Stimulated activated CD8-positive, alpha-beta memory T cell treated with anti-CD3 and anti-CD28 coated beads, Interleukin-15, amount 100 ng/mL, for 1 hour (primary cell): ENCODE measurements at places on chromosomes 4 and X.

- DNase-seq = no peak
These were observed 114.4 kb downstream of the FRAS1 start for GRCh38 chr4:78171482-78171881.

DNA sequence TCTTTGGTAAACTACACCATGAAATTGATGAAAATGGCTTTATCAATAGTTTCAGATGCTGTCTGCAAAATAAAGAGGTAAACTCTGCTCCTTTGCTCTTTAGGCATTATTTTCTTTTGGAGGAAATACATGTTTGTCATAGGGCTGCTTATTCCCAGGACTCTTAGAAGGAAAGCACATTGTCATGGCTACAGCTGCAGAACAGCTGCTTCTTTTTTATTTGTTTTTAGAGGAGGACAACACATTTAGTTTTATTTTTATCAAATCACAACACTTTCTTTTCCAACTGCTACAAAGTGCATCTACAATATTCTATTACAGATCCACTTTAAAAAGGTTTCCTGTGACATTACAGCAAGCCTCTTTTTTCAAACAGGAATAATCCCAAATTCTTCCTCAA lies 12.7 kb upstream of the HPF1 start:
- DNase-seq = no peak

DNA sequence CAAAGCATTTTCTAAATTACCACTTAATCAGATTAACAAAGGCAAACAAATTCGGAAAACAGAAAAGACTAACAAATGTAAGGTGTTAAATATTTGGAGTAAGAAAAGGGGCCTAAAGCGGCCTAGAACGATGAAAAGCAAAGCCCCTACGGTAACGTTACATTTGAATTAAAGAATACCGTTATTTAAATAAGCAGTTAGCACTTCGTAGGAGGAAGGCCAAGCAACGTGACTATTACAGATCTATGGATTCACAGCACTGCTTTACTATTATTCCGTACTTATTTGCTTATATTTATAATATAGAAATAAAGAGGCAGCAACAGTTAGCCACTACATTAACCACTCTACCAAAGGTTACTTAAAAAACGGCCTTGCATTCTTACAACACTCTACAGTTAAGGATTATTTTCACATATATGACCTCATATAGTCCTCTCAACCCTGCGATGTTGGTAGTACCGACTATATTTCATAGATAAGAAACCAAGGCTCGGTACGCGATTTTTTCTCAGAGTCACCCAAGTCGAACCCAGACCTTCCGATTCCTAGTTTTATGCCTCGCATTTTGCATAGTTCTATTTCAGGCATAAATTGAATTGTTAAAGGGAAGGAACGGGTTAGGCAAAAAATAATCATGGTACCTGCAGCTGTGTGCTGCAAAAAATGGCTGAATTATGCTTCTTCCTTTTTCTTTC lies 2.9 kb downstream of the KLHL15 start:
- no peak for DNase-seq

GRCh38 chr4:98430708-98431403 lies 169.7 kb downstream of the RAP1GDS1 start:
- DNase-seq = no peak

DNA sequence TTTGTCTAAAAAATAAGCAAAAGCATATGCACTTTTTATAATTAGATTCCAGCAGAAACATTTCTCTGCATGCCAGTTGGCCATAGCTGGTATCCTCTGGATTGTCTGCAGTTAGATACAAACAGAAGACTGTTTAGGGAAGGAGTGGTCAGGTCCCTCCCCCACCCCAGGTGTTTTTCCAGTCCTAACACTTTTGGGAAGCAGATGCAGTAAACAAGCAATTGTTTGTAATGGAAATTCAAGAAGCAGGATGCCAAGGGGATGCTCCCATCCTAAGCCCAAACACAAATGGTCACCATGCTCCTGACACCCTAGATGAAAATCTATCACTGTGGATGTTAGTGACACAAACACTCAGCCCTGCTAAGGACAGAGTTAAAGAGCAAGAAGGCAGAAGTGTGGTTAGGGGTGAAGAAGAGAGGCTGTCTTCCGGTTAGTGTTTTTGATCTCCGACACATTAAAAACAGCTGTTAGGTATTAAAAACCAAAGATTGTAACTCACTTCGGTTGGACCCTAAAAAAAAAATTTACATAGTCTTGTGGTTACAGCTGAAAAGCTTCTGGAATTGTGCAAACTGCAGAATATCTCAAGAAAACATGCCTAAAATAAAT lies 7.9 kb downstream of the LEF1 start:
- DNase-seq = no peak

DNA sequence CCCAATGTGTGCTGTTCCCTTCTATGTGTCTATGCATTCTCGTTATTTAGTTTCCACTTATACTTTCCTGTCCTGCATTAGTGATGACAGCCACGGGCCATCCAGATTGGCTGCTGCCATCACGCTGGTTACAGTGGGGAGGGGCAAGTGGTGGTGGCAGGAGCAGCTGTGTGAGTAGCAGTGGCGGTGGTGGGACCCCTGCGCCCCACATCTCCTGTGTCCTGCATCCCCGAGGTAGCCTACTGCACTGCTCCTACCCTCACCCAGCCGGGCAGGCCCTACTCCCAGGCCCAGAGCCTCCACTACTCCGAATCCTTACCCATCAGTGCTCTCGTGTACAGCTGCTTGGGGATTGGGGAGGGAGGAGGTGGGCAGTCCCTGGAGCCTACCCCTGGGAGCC lies 798.7 kb upstream of the AGA start:
- DNase-seq = no peak

DNA sequence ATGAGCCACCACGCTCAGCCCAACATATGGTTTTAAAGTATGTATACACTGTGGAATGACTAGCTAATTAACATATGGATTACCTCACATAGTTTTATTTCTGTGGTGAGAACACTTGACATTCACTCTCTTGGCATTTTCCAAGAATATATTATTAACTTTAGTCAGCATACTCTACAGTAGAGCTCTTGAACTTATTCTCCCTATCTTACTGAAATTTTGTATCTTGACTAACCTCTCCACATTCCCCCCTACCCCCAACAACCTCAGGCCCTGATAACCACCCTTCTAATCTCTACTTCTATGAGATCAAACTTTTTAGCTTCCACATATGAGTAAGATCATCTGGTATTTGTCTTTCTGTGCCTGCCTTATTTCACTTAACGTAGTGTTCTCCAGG lies 38.6 kb upstream of the AGA start:
- no peak for DNase-seq

DNA sequence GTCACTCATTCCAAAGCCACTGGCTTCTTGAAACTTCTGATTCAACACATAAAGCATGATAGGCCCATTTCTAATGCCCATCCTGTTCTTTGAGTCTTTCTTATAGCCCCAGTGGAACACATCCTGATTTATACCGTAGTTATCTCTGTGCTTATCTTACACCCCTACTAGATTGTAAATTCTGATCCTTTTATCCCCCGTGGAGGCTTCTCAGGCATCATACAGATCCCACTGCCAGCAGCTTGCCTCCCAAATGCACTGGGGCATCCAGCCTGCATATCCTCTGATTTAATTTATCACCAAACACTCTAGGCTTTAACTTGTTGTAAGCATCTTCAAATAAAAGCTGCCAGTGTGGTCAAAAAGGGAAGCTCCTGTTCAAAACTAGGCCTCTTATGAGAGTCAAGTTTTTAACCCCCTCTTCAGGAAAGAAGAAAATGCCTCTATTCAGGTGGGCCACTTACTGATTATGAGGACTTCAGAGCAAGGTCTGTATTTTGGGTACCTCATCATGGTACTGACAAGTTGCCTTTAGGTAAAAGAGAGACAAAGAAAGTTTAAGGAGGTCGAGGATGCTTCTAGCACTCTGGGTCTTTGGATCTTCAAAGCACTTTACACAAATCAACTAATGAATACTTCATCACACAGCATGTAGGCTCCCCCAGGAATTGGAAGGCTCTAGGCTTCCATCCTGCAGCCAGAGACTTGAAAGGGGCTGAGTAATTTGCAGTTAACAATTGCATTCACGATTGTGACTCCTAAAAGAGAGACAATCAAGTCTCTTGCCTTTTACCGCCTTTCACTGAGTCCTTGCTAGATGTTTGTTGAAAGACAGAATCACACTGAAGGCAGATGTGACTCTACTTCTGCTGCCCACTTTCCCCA lies 95.8 kb upstream of the LDB2 start:
- no peak for DNase-seq

- no peak for DNase-seq
These were observed 487.3 kb downstream of the MID1IP1 start for GRCh38 chrX:39288592-39288991.

- no peak for DNase-seq
These were observed 184.0 kb downstream of the PCDH7 start for GRCh38 chr4:30904215-30904555.

GRCh38 chrX:136662104-136662503 lies 14.1 kb downstream of the CD40LG start:
- DNase-seq = no peak

- no peak for DNase-seq
These were observed 192.2 kb downstream of the FGF13 start for GRCh38 chrX:138519296-138519695.

GRCh38 chr4:123623611-123624010 lies 227.0 kb downstream of the SPRY1 start:
- no peak for DNase-seq

GRCh38 chr4:142544039-142544438 lies 302.1 kb downstream of the INPP4B start:
- DNase-seq = no peak
